Gastroesophageal sphincter (tissue), 4 donors: ENCODE measurements at places on chromosomes 6 and 20. TPM values are rescaled to one million over a fixed set of nuclear protein-coding genes. Genes with fewer than 3 reads are reported as not detected.

- no peak for ATAC-seq
These were observed 232.0 kb upstream of the CEP162 start for GRCh38 chr6:84459401-84459800.

DDX43 gene
- total RNA-seq: 1.9 TPM

- no peak for ATAC-seq
These were observed 98.2 kb downstream of the BCAS1 start for GRCh38 chr20:53972179-53972578.

MUC22 gene
- total RNA-seq: not detected

LGSN gene
- not detected for total RNA-seq

DNA sequence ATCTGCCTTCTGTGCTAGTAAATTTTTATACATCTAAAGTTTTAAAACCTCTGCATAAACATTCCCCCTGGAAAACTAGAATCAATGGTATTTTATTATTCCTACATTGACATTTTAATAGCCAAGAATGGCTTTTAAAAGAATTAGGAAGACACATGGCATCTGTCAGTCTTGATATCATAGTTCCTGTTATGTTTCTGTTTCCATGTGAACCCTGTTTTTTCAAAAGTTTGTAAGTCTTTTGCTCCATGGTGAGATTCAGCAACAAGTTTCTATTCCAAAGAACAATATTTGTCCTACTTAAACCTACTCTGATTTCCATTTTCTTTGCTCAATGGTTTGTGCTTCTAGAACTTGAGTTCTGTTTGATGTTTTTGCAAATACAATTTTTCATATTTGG lies 95.2 kb downstream of the PLEKHG1 start:
- ATAC-seq: no peak

ZC2HC1B gene
- not detected for total RNA-seq

GRCh38 chr20:38843346-38843745 lies 37.8 kb downstream of the PPP1R16B start:
- ATAC-seq: no peak

- ATAC-seq: no peak
These were observed 8.0 kb downstream of the TNFAIP3 start for GRCh38 chr6:137875058-137875520.

GRCh38 chr20:13092111-13092510 lies 83.3 kb downstream of the SPTLC3 start:
- no peak for ATAC-seq

DUSP22 gene
- total RNA-seq: 87.1 TPM

DNA sequence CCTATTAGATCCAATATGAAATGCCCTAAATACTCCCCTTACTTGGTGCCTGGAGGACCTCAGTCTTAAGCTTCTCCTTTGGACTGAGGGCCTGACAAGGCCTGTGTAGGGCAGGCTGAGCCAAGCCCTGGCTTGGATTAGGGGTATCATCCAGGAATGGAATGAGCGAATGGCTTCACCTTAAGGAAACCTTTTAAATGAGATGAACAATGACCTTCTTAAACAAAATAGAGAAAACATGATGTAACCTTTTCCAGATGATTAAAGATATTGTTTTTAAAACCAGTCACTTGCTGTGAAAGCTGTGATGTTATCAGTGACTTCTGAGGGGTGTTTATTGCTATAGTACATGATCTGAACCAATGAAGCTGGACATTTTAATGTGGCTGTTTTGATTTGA lies 55.5 kb downstream of the TRAF3IP2 start:
- ATAC-seq: no peak

CST4 gene
- total RNA-seq: not detected

DNA sequence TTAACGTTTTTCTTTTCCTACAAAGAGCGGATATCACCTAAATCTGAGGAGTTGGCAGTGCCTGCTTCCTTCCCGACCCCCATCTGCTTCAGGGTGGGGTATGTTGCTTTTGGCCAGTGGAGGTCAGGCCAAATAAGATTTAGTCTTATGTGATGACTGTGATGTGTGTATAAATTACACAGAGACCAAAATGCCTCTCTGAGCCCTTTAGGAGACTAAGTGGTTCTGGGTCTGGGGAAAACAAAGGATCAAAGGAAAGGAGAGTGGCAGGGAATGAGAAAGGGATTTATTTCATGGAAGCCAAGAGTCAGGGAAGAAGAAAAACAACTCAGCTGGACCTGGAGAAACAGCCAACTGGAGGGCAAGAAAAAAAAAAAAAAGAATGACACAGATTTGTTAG lies 39.1 kb upstream of the TBC1D7 start:
- ATAC-seq: no peak

GRCh38 chr6:29959467-29959866 lies 17.1 kb downstream of the HLA-A start:
- ATAC-seq: no peak

GRCh38 chr6:100112855-100113508 lies 119.0 kb upstream of the MCHR2 start:
- ATAC-seq: no peak

ATP6V1G2 gene
- 4.0 TPM for total RNA-seq

DPPA5 gene
- total RNA-seq: not detected

SLA2 gene
- total RNA-seq: not detected

GRCh38 chr20:19594896-19595295 lies 163.2 kb upstream of the RIN2 start:
- ATAC-seq: no peak

- ATAC-seq: peak; percentile 61
These were observed 683.6 kb downstream of the BCKDHB start for GRCh38 chr6:80789912-80790570.

GFOD1 gene
- total RNA-seq: 18.3 TPM

GRCh38 chr6:158078320-158078719 lies 89.7 kb downstream of the SERAC1 start:
- ATAC-seq: no peak

- no peak for ATAC-seq
These were observed 172.2 kb downstream of the KIF6 start for GRCh38 chr6:39553029-39553428.

- ATAC-seq: no peak
These were observed 38.5 kb upstream of the SALL4 start for GRCh38 chr20:51840865-51841264.

DNA sequence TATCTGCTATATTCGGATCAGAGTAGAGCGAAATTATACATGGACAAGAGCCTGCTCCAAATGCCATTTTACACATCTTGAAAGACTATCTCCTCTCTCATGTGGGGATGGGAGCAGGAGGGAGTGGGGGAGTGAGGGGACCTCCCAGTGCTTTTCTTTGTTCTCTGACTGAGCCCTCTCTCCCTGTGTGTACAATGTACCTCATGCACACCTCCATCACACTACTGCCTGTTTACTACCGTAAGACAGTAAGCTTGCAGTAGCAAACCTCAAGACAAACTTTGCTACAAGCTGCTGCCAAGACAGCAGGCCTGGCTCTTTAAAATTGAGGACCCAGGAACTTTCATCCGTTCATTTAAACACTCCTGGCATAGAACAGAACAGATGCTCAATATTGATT lies 7.2 kb downstream of the NHSL1 start:
- ATAC-seq: no peak

FAM217A gene
- not detected for total RNA-seq

- no peak for ATAC-seq
These were observed 115.6 kb downstream of the KHDC1L start for GRCh38 chr6:73109659-73110058.

GRCh38 chr6:161686655-161687054 lies 412.8 kb upstream of the AGPAT4 start:
- no peak for ATAC-seq

DNA sequence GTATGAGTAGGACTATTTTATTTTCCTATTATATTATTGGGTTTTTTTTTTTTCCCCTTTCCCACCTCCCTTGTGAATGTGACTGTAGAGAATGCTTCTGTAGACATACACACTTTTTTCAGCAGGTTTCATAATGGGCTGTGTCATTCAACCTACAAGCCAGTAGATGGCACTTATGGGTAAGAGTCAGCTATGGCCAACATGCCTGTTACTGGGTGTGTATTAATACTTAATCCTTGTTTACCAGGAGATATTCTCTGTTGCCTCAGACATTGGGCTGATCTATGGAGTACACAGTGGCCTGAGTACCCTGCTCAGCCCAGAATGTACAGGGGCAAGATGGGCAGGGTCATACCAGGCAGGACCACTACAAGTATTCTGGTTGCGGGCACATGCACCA lies 382.5 kb downstream of the EPHA7 start:
- ATAC-seq: no peak

GRCh38 chr6:145380186-145380585 lies 355.1 kb downstream of the EPM2A start:
- ATAC-seq: no peak

DNA sequence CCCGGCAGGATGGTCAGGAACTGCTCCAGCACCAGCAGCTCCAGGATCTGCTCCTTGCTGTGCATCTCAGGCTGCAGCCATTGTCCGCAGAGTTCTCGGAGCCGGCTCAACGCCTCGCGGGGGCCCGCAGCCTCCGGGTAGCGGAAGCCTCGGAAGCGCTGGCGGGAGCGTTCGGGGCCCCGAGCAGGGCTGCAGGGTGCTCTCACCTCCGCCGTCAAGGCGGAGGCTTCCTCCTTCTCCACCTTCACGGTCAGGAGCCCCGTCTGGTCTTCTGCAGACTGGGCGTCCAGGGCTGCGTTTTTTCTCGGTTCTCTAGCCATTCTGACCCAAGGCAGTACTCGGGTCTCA lies 434 bp downstream of the ZKSCAN4 start:
- peak; percentile 16 for ATAC-seq

GRCh38 chr6:38676236-38676973 lies 26.5 kb downstream of the GLO1 start:
- ATAC-seq: no peak

DNA sequence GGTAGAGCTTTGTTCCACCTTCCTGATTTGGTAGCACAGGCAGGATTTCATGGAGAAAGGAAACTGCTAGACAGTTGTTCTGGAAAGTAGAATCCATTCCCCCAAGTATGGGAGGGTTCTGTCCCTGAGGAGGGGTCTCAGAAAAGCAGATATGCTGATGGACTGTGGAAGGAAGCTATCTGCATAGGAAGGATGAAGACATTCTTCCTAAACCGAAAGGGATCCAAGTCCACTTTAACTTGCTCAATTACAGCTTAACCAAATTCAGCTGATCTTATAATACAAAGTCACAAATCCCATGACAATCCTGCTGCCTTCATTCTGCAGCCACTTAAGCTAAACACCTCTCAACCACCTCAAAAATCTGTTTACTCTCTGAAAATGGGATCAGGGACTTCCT lies 2.6 kb downstream of the MAN1A1 start:
- no peak for ATAC-seq

DNA sequence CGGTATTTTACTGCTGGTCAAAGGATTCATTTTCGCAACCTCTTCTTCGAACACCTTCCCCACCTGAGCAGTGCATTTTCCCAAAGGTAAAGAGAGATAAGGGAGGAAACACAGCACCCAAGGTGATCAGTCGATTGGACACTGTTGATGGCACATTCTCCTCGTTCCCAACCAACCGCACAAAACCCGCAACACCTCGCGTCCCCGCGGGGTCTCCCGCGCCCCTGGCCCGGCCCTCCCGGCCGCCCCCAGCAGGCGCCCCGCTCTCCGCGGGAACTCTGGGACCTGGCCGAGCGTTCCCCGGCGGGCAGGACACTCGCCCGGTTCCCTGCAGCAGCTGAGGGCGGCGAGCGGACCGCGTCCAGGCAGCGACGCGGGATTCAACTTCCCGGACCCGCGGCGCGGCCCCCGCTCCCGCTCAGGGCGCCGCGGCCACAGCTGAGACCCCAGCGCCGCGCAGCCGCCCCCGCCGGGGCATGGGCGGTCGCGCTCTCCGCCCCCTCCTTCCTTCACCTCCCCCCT lies 506 bp downstream of the RGS17 start:
- ATAC-seq: peak; percentile 39

GRCh38 chr6:69570106-69570505 lies 226.7 kb downstream of the LMBRD1 start:
- ATAC-seq: no peak

- no peak for ATAC-seq
These were observed 329.7 kb downstream of the MAFB start for GRCh38 chr20:40359131-40359912.
